ENCODE measurements at places on chromosomes 6 and 20.

DNA sequence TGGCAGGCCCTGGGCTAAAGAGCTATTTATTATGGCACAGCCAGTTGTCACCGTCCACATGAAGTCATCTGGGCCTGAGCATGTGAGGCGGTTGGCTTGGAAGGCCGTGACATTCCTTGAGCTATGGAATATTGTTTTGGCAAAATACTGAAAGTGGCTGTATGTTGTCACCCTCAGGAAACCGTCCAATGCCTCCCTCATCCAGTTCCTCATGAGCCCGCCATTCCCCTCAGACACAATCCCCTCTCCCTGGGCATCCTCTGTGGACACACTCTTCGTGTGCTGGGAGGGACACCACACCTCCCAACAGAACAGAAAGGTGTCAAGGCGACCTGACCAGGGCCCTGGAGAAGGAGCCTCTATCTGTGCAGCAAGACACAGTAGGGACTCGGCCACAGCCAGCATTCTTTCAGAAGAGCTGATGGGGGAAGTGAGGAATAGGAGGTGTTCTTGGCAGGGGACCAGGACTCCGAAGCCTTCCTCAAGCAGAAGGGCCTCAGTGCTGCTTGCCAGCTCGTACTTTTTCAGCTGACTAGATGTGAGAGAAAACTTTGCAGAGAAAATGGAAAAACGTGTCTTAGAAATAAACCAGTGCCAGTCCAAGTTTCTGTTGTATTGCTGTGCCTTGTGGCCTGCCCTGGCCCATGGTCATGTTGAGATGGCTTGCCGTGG lies 120.5 kb downstream of the SOD2 start:
- DNase-seq = no peak

GRCh38 chr6:41732591-41733359 lies 2.6 kb downstream of the TFEB start:
- DNase-seq = no peak

DNA sequence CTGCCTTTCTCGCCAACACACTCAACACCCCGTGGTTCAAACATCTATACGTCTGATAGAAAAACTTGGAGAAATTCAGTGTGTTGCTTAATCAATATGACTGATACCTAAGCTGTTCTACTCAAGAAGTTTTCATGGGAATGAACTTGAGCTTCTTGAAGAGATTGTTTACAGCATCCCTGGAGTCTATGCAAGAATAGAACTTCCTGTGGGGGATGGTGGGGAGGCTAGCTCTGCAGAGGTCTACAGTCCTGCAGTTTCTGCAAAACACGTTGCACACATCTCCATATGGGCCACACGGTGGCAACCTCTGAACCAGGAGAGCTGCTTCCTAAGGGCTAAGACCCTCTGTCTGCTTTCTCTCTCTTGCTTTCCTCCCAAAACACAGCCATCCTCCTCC lies 32.7 kb upstream of the FANCE start:
- DNase-seq = no peak

DNA sequence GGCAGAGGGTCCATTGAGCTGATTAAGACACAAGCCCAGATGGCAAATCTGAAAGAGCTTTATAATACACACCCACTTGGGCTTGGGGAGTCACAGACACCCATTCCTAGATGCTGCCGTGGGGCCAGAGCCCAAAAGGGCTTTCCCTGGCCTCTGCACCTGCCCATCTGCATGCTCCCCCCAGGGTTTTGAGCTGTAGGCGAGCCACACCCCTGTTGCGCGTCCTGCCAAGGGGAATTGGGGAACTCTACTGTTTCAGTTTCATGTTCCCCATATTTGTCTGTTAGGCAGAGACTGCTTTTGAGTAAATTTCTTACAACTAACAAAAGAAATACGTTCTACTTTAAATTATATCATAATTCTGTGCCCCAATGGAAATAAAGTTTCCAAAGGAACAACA lies 52.9 kb upstream of the FNDC1 start:
- DNase-seq = no peak

GRCh38 chr6:133214267-133214666 lies 26.9 kb upstream of the EYA4 start:
- no peak for DNase-seq

DNA sequence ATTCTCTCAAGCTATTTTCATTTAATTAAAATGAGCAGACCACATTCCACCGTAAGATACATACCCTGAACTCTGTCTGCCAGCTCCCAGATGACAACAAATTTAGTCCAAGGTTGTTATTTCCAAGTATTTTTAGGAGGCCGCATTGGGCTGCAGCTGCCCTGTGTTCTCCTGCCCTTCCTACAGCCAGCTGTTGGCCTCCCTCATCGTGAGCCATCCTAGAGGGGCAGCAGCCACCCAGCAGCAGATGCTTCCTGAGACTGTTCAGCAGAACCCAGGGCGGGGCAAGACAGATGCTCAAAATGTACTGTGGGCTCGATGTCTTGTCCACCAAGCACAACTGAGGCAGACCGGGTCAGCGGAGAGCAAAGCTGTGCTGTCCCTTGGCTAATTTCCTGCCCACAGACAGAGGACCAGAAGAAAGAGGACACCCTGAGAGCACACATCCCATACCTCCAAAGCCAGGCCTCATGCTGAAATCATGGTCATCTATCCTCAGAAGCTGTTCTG lies 16.4 kb downstream of the GABRR1 start:
- no peak for DNase-seq

- no peak for DNase-seq
These were observed 109.9 kb downstream of the UTRN start for GRCh38 chr6:144395014-144395413.

All from NCI-H1436 (cell line).